SK-N-SH (cell line): ENCODE measurements at places on chromosomes 11 and 22. TPM values are rescaled to one million over a fixed set of nuclear protein-coding genes. Genes with fewer than 3 reads are reported as not detected.
A peak's percentile ranks its signal among the peaks of the same experiment; 100 is the strongest.

Gene BACE1
- polyA plus RNA-seq: 36.4 and 37.8 TPM in 2 replicates

DNA sequence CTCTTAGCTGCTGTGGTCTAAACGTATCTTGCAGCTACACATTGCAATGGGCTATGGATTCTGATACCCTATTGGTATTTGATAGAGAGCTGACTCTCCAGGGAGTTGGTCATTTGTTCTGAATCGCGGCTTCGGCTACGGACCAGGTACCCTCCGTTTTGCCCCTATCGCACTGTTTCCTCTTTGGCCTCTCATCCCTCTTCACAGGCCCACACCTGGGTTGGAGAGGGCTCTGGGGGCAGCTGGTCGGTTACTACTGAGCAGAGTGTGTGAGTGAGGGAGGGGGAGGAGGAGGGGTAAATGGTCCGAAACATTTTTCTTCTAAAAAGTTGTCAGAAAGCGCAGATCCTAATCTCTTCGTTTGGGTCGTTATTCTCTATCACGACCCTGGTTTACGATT, 48.8 kb upstream of the HSD17B12 start:
- H3K27me3 ChIP-seq: peaks cover 8% of the 10 kb centered on the region; the same call in 1 of the 2 replicates
- H3K4me3 ChIP-seq: no peak overlapping the region
- no peak for DNase-seq
- H3K4me1 ChIP-seq: no peaks in the 10 kb centered on the region

DNA sequence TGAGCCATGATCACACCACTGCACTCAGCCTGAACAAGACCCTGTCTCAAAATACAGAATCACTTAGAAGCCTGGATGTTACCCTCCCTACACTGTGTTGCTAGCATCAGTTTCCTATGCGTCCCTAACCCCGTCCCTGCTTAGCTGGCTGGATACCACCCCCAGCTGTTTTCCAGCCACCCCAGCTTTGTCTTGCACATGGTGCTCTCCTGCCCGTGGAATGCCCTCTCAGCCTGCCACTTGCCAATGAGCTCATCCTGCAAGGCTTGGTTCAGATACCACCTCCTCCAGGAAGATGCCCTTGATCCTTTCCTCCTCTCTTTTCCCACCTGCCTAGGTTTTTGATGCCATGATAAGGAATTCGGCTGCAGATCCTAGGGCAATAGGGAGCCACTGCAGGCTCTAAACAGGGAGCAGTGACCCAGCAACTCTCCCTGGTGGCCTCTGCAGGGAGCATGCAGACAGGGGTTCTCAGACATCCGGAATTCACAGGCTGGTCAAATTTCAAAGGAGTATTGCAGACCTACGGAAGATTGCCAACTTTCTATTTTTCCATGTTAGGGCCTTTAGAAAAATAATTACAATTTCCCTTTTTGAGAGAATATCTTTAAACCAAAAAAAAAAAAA, 52.7 kb upstream of the WNT7B start:
- no peaks in the 10 kb centered on the region for H3K4me1 ChIP-seq
- no peak overlapping the region for H3K4me3 ChIP-seq
- no peak overlapping the region for H3K27ac ChIP-seq

DNA sequence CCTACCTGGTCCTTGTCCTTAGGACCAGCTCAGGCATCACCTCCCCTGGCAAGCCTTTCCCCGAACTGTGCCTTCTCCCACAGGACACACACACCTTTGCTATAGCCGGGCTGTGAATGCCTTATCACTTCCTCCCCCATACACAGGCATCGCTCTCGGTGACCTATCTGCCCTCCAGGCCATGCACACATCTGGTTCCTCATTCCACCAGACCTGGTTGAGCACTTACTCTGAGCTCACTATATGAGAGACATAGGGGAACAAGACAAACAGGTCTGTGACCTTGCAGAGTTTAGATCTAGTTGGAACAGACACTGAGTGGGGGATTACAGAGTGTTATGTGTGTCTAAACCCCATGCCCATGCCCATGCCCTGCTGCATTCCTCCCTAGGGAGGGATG, 3.1 kb upstream of the BCR start:
- H3K27ac ChIP-seq: no peak overlapping the region
- H3K4me3 ChIP-seq: no peak overlapping the region
- DNase-seq: no peak
- H3K4me1 ChIP-seq: peaks cover 7% of the 10 kb centered on the region
- no peaks in the 10 kb centered on the region for H3K36me3 ChIP-seq
- H3K27me3 ChIP-seq: no peaks in the 10 kb centered on the region

- no peaks in the 10 kb centered on the region for H3K27me3 ChIP-seq
- peaks cover 31% of the 10 kb centered on the region for H3K36me3 ChIP-seq
- DNase-seq: no peak
- H3K4me1 ChIP-seq: no peaks in the 10 kb centered on the region
- H3K27ac ChIP-seq: peak overlapping the region; percentile 60
These were observed 7.9 kb downstream of the NCAPD3 start for GRCh38 chr11:134215836-134216235.

GRCh38 chr22:41198027-41198580, 7.0 kb upstream of the L3MBTL2 start:
- H3K27me3 ChIP-seq: no peaks in the 10 kb centered on the region
- peak; percentile 48 for DNase-seq
- H3K36me3 ChIP-seq: no peaks in the 10 kb centered on the region
- H3K27ac ChIP-seq: no peak overlapping the region
- H3K4me3 ChIP-seq: peak overlapping the region; percentile 62
- peaks cover 2% of the 10 kb centered on the region; the same call in 1 of the 2 replicates for H3K4me1 ChIP-seq

- DNase-seq: no peak
- H3K27ac ChIP-seq: no peak overlapping the region
- peaks cover 5% of the 10 kb centered on the region; the same call in 1 of the 2 replicates for H3K4me1 ChIP-seq
- no peak overlapping the region for H3K4me3 ChIP-seq
- H3K27me3 ChIP-seq: no peaks in the 10 kb centered on the region
These were observed 125.7 kb downstream of the PARVA start for GRCh38 chr11:12503039-12503484.

Gene PDHX
- polyA plus RNA-seq: 14.8 and 19.1 TPM in 2 replicates

Gene LARGE2
- 1.4 and 2.4 TPM in 2 replicates for polyA plus RNA-seq

Gene OR56B4
- not detected in 2 replicates for polyA plus RNA-seq

DNA sequence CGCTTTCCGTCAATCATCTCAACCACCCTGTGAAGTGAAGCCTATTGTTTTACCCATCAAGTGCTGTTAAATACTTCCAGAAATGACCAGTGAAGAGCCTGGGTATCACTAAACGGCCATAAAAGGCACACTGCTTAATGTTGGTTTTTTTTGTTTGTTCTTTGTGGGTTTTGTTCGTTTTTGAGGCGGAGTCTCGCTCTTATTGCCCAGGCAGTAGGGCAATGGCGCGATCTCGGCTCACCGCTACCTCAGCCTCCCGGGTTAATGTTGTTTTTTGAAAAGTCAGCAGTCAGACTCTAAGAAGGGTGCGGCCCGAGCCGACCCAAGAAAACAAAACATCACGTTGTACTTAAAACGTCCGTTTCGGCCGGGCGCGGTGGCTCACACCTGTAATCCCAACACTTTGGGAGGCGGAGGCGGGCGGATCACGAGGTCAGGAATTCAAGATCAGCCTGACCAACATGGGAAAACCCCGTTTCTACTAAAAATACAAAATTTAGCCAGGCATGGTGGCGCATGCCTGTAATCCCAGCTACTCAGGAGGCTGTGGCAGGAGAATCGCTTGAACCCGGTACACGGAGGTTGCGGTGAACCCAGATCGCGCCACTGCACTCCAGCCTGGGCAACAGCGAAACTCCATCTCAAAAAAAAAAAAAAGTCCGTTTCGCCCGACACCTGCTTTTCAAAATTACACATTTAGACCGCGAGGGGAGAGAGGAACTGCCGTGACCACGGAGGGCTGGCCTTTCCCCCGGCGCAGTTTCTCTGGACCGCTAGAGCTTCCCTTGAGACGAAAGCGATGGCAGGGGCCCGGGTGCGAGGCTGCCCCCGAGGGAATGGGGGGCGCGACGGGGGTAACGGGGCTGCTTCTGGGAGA, 714 bp downstream of the CD59 start:
- DNase-seq: peak; percentile 66
- H3K4me1 ChIP-seq: peaks cover 23% of the 10 kb centered on the region
- no peaks in the 10 kb centered on the region for H3K27me3 ChIP-seq

GRCh38 chr22:27046086-27046485, 388.7 kb downstream of the MIAT start:
- 0 out of 2 replicates have a peak, but pooled peaks cover 7% of the 10 kb centered on the region for H3K27me3 ChIP-seq
- H3K36me3 ChIP-seq: no peaks in the 10 kb centered on the region
- H3K4me3 ChIP-seq: no peak overlapping the region
- DNase-seq: peak; percentile 27
- H3K4me1 ChIP-seq: peaks cover 7% of the 10 kb centered on the region
- H3K27ac ChIP-seq: no peak overlapping the region
